ENCODE measurements at places on chromosomes 4 and X.
A peak's percentile ranks its signal among the peaks of the same experiment; 100 is the strongest.

DNA sequence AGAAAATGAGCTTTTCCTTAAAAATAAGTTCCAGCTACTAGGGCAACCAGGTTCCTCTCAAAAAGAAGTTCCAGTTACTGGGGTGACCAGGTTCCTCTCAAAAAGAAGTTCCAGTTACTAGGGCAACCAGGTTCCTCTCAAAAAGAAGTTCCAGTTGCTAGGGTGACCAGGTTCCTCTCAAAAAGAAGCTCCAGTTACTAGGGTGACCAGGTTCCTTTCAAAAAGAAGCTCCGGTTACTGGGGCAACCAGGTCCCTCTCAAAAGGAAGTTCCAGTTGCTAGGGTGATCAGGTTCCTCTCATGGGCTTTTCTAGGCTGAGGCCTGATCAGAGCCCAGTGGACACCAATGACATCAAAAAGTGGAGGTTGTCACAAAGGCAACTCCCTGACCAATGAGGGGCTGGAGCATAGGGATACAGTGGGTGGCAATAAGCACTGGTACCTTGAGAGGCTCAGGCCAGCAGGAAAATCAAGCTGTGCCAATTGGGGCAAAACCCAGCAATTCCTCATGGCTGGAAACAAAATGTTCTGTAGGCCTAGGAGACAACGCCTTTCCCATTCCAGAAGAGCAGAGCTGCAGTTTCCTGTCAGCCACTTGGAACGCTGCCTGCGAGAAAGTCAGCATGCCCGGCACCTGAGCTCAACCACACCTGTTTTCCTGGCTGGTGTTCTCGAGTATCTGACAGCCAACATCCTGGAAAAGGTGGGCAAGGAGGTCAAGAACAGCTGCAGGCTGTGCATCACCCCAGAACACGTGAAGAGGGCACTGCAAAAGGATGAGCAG, 12.3 kb upstream of the SYTL5 start:
- peak; percentile 50 for DNase-seq

- no peak for DNase-seq
Measured at GRCh38 chr4:100009490-100009889, 59.4 kb upstream of the H2AZ1 start.

- DNase-seq = no peak
Measured at GRCh38 chr4:173835903-173836302, 305.9 kb upstream of the HAND2 start.

DNA sequence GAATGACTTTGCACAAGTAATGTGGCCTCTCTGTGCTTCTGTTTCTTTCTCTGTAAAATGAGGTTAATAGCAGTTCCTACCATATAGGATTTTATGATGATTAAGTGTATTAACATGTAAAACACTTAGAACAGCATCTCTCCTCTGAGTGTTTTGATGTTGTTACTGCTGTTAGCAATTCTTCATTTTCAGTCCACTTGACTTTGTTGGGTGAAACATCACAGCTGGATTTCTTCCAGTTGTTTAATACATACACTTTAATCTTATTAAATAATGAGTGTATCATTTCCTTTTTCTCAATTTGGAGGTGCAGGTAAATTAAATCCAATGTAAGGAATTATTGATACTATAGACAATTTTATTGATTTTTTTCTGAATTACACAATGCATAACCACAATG, 113.6 kb downstream of the KDR start:
- DNase-seq = no peak

DNA sequence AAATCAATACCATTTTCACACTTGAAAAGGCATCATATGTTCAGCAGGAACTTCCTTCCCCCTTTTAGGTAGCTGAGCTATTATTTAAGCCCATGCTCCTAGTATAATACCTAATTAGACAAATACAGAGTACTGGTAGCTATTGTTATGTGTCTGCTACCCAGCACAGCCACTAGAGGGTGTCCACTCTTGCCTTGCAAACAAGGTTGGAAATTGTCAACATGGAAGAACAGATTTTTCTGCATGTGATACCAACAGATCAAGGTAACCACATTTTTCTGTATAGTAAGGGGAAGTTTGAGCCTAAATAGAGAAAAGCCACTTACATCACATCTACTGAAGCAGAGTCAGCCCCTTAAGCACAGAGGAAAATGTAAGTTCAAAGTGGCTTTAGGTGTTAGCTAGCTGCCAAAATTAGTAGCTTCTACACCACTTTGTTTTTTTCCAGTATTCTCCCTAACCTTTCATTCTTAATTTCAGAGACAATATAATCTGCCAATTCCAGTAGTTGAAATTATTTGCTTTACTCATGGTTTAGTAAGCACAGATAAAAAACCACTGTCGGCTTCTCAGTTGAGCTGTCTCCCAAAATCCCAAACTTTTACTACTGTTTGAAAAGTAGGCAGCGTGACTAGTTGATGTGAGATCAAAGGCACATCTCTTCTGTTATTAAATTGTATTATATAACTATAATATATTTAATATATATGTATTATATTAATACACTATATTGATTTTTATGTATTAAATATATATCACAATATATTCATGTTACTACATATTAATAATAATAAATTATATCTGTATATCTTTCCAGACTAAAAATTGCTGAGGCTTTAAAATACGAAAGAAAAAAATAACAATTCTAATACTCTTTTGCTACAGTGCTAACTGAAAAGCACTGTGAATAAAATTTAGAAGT, 38.2 kb downstream of the EDNRA start:
- peak; percentile 55 for DNase-seq

DNA sequence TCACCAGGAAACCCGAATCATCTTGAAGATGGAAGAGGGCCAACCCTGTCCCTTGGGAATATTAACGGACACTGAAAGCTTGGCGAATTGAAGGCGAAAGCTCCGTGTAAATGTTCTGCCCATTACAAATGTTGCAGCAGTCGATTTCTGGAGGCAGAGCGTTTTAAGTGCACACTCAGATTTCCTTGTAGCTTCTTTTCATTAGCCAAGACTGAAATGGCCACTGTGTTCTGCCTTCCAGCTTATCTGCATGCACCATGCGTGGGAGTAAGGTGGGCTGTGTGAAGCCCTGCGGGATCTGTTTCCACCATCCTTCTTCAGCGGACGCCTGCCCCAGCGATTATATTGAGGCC, 1.3 kb downstream of the SMIM20 start:
- no peak for DNase-seq
